ENCODE measurements at places on chromosomes 6 and 20.

GRCh38 chr6:16774437-16774836 lies 13.2 kb upstream of the ATXN1 start:
- no peak for DNase-seq

- no peak for DNase-seq
These were observed 23.6 kb upstream of the WFDC2 start for GRCh38 chr20:45445805-45446562.

DNA sequence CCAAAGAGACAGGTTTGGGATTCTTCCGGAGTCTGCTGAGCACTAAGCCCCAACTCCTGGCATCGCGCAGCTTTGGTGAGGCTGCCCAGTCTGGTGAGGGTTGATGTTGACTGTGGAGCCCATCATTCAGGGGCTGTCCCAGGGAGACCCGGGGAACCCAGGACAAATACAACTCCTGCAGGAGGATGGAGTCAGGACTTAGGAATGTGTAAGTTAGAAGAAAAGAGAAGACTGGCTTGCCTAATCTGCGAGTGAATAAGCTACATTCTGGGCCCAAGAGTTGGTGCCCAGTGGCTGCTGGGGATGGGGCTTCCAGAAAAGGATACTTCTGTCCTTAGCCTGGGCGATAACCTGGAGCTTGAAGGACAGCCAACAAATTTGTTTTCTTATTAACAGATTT lies 47.9 kb downstream of the STK35 start:
- DNase-seq, result no peak

- no peak for DNase-seq
These were observed 17.9 kb upstream of the ABRACL start for GRCh38 chr6:139010674-139011073.

DNA sequence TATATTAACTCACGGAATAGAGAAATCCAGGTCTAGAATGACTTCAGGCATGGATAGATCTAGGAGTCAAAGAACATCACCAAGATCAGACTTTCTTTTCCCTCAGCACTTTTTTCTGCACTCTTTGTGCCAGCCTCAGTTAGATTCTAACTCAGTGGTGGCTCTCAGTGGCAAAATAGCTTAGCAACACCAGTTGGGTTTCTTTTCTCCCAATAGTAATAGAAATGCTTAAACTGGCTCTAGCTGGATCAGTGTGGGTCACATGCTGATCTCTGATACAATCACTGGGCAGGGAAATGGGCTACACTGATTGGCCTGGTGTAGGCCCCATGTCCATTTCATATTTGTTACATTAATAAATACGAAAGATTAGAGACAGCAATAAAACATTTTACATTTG lies 44.2 kb upstream of the ARFGEF2 start:
- no peak for DNase-seq

DNA sequence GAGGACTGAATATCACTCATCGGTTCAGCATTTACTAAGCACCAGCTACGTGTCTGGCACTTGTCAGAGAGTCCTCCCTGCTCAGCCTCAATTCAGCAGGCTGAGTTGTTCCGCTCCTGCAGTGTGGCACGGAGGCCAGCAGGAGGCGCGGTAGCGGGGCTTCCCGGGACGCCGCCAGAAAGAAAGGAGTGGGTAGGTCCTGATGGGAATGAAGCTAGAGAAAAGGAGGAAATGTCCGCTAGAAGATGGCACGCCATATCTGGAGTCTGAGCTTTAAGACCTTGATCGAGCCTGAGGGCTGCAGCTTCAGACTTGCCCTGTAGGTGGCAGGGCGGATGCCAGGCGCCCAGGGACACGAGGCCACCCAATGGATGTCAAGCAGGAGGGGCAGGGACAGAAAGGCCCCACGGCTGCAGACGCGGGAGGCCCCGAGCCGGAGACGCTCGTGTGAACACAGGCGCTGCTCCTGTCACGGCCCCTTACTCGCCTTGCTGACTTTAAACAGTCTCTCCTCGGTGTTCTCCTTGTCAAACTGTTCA lies 18.7 kb downstream of the SERPINB6 start:
- no peak for DNase-seq

DNA sequence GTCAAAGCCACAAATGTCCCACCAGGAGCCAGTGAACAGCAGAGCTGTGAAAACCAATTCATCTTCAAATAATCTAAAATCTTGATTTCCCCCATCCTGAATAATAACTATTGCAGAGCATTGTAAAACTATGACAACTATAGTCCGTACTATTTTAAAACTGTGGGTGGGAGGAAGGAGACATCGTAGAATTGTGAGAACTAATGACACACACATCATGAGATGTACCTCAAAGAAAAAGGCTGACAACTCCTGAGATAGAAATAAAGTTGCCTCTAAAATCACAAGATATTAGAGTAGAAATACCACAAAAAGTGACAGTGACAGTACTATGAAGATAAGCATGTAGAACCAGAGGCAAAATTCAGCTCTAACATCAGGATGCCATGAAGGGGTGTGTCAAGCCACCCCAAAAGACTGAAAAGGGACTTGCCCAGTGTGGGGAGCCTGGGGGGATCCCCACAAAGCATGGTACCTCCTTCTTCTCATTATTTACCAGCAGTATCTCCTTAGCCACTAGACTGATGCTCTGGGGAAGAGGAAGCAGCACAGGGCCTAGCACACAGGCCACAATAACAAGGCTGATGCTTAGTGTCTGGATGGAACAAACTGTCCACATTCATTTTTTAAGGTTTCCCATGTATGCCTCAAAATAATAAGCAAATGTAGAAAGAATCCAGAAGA lies 13.4 kb downstream of the NAPB start:
- DNase-seq, result no peak

GRCh38 chr20:41030531-41031242 lies 2.1 kb downstream of the TOP1 start:
- DNase-seq, result no peak

All from breast epithelium (tissue), 4 donors.